Activated CD4-positive, alpha-beta T cell treated with anti-CD3 and anti-CD28 coated beads, Interleukin-2, amount 10 ng/mL, durations not matched to agents 24 days and 14 days (primary cell): ENCODE measurements at places on chromosomes 2 and 18. TPM values are rescaled to one million over a fixed set of nuclear protein-coding genes. Genes with fewer than 3 reads are reported as not detected.

Gene ZSCAN30
- total RNA-seq: 11.6 and 12.2 TPM in 2 replicates

Gene CTNNA2
- not detected in 2 replicates for total RNA-seq

Gene FBXO15
- total RNA-seq: 1.2 and 1.3 TPM in 2 replicates

Gene TMEM182
- 3.9 and 4.0 TPM in 2 replicates for total RNA-seq

Gene SMAD4
- total RNA-seq: 76.5 and 90.8 TPM in 2 replicates

Gene UGT1A10
- total RNA-seq: not detected in 2 replicates

Gene LRP2
- total RNA-seq: 0.09 and 0.28 TPM in 2 replicates

Gene ZNF396
- 0.19 and 0.26 TPM in 2 replicates for total RNA-seq

Gene NOSTRIN
- total RNA-seq: not detected in 2 replicates

Gene FBXO48
- total RNA-seq: 1.2 TPM in 2 replicates

Gene PID1
- not detected in 2 replicates for total RNA-seq

Gene POU3F3
- total RNA-seq: not detected in 2 replicates

Gene RESP18
- not detected in 2 replicates for total RNA-seq

Gene SESTD1
- total RNA-seq: 12.3 and 13.4 TPM in 2 replicates

Gene GNLY
- total RNA-seq: 54.1 and 58.5 TPM in 2 replicates

Gene KLF11
- total RNA-seq: 7.2 and 8.4 TPM in 2 replicates

Gene PRSS56
- total RNA-seq: not detected in 2 replicates

Gene SLC39A10
- 33.4 and 37.1 TPM in 2 replicates for total RNA-seq

Gene IL37
- total RNA-seq: not detected in 2 replicates

Gene SS18
- 66.2 and 70.8 TPM in 2 replicates for total RNA-seq

Gene CAPN13
- not detected in 2 replicates for total RNA-seq

Gene CENPA
- 21.8 and 23.6 TPM in 2 replicates for total RNA-seq

Gene PJVK
- total RNA-seq: 2.0 and 2.3 TPM in 2 replicates

Gene PRKAG3
- total RNA-seq: not detected in 2 replicates

Gene LBX2
- 0.36 and 0.40 TPM in 2 replicates for total RNA-seq

Gene TRAPPC8
- 32.6 and 35.0 TPM in 2 replicates for total RNA-seq

Gene STPG4
- total RNA-seq: 0.16 and 0.38 TPM in 2 replicates

Gene CCDC85A
- total RNA-seq: not detected in 2 replicates

Gene RNF152
- total RNA-seq: 0.37 and 0.92 TPM in 2 replicates

Gene MROH2A
- total RNA-seq: not detected in 2 replicates

Gene ZNF892
- 4.7 and 5.5 TPM in 2 replicates for total RNA-seq

Gene DCDC2C
- not detected in 2 replicates for total RNA-seq

Gene BUB1
- total RNA-seq: 58.4 and 61.7 TPM in 2 replicates

Gene FAP
- total RNA-seq: not detected in 2 replicates

Gene L3MBTL4
- total RNA-seq: 0.26 and 0.28 TPM in 2 replicates
